Suppressor macrophage (primary cell): ENCODE measurements at places on chromosomes 13 and 19.

DNA sequence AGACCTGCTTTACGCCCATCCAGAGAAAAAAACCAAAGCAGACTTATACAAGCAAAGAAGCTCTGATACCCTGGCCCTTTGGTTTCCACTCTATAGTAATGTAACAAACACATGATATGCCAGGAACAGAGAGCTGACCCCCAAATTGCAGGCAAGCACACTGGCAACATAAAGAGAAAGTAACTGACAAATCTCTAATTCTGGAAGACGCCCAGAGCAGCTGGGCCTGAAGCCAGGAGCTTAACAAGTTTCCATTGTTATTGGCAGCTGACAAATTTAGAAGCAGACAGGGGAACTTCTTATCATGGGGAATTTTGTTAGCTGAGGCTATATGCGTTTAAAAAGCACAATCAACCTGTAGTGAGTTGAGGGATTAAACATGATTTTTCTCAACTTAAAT, 158.0 kb downstream of the DLEU7 start:
- peak; percentile 66 for DNase-seq

- peak; percentile 16 for DNase-seq
Measured at GRCh38 chr13:110371550-110372465, 64.7 kb downstream of the COL4A2 start.

GRCh38 chr13:49217962-49218492, 2.1 kb upstream of the MLNR start:
- no peak for DNase-seq

DNA sequence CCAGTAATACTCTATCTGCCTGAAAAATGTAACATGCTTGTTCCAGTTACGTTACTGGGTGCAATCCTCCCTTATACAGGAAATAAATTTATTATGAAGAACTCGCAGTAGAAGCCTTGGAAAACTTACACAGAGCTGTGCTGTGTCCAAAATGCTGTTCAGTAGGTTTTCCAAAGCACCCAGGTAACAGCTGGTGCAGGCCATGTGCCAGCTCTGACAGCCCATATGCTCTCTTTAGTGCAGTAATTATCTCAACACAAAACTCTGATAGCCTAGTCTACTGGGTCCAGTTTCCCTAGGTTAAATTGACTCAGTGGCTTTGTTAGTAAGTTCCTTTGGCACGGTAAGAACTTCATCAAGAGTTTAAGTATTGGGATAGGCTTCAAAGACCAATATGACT, 120.7 kb upstream of the OBI1 start:
- no peak for DNase-seq

- no peak for DNase-seq
Measured at GRCh38 chr19:2755811-2756210, 16.0 kb upstream of the SLC39A3 start.

GRCh38 chr19:43320546-43320945, 32.9 kb upstream of the CD177 start:
- no peak for DNase-seq

- no peak for DNase-seq
Measured at GRCh38 chr13:70310396-70311119, 202.3 kb upstream of the KLHL1 start.

- DNase-seq: no peak
Measured at GRCh38 chr13:50386541-50387050, 371.4 kb downstream of the KCNRG start.

DNA sequence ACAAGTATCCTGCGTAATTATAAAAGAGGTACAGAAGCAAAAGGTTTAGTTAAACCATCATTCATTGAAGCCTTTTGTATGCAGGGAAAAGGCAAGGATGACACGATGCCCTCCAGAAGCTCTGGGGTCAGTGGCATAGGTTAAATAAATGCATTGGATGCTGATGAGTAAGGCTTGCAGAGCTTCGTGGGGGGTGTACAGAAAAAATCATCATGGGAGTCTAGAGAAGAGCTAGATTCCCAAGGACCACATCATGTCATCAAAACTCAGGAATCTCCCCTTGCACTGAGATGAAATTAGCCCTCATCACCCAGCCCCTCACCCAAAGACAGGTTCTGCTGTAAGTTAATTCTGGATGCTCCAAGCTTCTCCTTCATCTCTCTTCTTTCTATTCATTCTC, 8.3 kb downstream of the FPR1 start:
- no peak for DNase-seq

- peak; percentile 64 for DNase-seq
Measured at GRCh38 chr13:45828256-45828968, 23.1 kb downstream of the SIAH3 start.

GRCh38 chr19:48480558-48481500, 11.7 kb downstream of the CYTH2 start:
- DNase-seq: peak; percentile 70

GRCh38 chr13:107770541-107770940, 444.8 kb downstream of the LIG4 start:
- no peak for DNase-seq

- no peak for DNase-seq
Measured at GRCh38 chr13:43232873-43233265, 209.5 kb downstream of the DNAJC15 start.

GRCh38 chr19:53908106-53908934, 758 bp upstream of the CACNG7 start:
- peak; percentile 60 for DNase-seq

- no peak for DNase-seq
Measured at GRCh38 chr19:7787602-7788177, 24.6 kb downstream of the CLEC4M start.

DNA sequence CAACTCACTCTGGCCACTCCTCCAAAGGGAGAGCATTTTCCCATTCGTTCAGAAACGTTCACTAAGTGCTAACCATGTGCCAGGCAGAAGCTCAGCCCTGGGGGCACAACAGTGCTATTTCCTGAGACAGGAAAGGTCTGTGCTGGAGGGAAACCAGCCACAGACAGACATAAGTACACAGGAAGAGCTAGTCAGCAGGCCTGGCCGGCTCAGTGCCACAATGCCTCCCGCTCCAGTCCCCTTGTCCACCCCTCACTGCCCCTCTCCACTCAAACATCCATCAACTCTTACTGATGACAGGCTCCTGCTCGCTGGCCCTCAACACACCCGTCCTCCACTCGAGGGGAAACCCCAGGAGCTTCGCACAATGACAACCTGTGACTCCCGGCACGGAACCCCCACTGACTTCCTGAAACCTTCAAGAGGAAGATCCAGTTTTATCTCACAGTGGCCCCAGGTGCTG, 11.3 kb upstream of the PLA2G4C start:
- DNase-seq: peak; percentile 31

GRCh38 chr19:33171916-33172359, 22.2 kb upstream of the LRP3 start:
- DNase-seq: no peak

DNA sequence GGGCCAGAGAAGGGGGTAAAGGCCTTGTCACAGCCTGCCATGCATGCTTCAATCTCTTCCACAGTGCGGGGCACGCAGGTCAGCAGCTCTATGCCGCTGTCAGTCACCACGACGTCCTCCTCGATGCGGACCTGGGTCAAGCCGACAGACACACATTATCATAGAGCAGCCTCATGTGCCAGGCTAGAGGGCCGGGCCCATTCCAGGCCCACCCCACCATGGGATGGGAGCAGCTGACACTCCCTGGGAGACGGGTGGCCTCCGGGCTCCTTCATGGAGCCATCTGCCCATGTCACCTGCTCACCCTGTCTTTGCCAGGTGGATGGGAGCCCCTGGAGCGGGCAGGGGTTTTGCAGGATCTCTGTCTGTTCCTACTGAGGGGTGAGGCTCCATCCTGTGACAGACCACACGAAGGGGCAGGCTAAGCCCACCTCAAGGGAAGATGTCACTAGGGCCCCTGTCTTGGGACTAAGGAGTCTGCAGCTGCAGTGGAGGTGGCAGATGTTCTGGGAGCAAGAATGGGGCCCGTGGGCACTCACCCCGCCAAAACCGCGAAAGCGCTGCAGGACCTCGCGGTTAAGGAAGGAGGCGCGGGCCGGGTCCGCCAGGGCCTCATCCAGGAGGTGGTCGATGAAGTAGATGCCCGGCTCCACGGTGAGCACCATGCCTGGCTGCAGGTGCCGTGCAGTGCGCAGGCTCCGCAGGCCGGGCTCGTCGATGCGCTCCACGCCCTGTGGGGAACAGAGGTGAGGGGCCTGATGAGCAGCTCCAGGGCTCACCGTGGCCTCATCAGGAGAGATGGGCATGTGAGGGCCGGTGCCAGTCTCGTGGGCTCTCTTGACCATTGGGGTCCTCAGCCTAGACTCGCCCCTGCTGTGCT, 14.1 kb downstream of the CEBPG start:
- DNase-seq: no peak

DNA sequence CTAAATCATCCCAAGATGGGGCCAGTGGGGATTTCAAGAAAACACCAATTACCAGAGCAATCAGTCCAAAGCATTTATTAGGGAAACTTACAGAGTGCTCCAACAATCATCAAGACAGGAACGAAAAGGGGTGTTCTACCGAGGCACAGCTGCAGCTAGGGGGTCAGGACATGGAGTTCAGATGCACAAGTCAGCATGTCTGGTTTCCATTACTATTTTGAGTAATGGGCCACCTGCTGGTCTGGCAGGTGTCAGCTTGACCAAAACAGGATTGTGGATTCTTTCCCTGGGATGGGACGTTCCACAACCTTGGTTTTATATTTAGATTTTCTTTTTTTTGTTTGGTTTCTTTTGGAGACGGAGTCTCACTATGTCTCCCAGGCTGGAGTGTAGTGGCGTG, 3.9 kb upstream of the UBL5 start:
- DNase-seq: no peak

- peak; percentile 89 for DNase-seq
Measured at GRCh38 chr19:41541990-41542584, 33.9 kb upstream of the CEACAM21 start.

DNA sequence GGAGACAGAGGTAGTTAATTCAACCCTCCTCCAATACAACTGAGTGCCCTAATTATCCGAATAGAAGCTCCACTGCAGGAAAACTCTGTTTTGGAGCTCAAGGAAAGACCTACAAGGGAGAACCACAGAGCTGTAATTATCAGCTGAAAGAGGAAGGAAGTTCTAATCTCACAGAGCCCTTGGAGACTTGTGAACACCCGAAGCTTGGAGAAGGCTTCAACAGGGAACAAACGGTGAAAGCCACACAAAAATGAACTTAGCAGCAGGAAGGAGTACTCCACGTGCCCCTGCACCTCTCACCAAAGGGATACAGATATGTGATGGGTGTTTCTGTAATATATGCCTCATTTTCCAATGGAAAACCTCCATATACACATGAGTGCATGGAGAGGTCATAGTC, 61.1 kb downstream of the IRS2 start:
- peak; percentile 24 for DNase-seq

GRCh38 chr13:31027136-31027535, 94.7 kb downstream of the TEX26 start:
- DNase-seq: no peak

GRCh38 chr19:19081642-19082151, 17.9 kb downstream of the SLC25A42 start:
- DNase-seq: peak; percentile 11

DNA sequence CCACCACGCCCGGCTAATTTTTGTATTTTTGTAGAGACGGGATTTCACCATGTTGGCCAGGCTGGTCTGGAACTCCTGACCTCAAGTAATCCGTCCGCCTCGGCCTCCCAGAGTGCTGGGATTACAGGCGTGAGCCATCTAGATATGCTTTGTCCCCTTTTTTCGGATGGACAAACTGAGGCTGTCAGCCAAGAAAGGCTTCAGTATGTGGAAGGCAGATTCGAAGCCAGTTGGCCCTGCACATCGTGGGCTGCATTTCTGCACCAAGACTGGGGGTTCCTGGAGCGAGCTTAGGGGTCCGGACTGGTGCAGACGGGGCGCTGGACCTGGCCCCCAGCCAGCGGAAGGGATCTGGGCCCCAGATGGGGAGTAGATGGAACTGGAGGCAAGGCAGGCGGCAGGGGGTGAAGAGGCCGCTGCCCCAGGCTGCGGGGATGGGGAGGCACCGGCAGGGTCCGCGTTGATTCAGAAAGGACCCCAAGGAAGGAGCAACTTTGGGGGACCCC, 9.7 kb upstream of the JUND start:
- no peak for DNase-seq

DNA sequence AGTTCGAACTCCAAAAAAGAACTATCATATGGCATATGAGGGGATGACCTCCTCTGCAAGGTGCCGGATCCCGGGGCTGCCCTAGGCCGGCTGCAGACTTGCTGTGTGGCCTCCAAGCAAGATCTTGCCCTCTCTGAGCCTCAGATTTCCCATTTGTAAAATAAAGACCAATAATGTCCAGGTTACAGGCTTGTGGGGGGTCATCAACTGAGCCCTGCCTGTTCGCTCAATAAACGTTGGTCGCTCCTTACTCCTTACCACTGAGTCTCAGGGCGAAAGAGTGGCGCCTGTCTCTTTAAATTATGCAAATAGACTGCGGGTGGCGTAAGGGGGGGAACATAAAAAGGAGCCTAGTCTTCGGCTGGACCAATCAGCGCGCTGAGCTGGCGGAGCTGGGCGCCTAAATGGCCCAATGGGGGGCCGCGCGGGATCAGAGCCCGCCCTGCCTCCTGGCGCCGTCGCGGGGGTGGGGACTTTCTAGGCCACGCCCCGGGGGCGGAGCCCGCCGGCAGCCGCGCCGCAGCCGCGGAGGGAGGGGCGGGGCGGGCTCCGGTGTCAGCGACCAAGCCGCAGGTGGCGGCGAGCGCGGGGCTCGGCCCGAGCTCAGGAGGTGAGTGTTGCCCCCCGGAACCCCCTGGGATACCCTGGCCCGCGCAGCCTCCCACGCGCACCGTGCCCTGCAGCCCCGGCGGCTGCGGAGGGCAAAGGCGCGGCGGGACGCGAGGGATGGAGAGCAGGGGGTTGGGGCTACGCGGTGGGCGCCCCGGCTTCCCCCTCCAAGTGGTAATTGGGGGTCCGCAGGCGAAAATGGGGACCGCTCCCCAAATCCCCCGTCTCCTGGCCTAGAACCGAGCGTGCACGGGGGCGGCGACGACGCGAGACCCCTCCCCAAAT, 3.8 kb upstream of the FCHO1 start:
- DNase-seq: peak; percentile 98

DNA sequence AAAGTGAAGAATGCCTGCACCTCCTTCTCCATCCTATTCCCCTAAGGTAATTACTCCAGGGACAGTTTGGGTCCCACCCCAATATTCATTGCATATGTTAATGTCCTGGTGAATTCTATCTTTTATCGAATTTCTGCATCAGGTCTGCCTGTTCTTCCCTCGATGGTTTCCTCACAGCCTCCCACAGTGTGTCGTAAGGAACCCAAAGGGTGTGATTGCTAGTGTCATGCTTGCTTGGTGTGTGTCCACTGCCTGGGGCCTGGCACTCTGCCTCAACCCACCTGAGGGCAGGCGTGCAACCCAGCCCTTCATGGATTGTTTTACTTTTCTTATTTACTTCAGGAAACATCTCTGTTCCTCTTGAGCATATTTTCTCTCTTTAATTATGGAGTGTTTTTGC, 60.2 kb upstream of the CYSLTR2 start:
- peak; percentile 43 for DNase-seq
